ENCODE measurements at places on chromosomes 12 and 14.

- DNase-seq, result no peak
Observed at GRCh38 chr14:28652782-28653181, 113.8 kb upstream of the FOXG1 start.

- no peak for DNase-seq
Observed at GRCh38 chr14:71552809-71553208, 379.4 kb upstream of the RGS6 start.

- DNase-seq, result peak; percentile 74
Observed at GRCh38 chr14:63435838-63436237, 107.3 kb downstream of the PPP2R5E start.

- no peak for DNase-seq
Observed at GRCh38 chr12:47896633-47897032, 8.2 kb downstream of the VDR start.

DNA sequence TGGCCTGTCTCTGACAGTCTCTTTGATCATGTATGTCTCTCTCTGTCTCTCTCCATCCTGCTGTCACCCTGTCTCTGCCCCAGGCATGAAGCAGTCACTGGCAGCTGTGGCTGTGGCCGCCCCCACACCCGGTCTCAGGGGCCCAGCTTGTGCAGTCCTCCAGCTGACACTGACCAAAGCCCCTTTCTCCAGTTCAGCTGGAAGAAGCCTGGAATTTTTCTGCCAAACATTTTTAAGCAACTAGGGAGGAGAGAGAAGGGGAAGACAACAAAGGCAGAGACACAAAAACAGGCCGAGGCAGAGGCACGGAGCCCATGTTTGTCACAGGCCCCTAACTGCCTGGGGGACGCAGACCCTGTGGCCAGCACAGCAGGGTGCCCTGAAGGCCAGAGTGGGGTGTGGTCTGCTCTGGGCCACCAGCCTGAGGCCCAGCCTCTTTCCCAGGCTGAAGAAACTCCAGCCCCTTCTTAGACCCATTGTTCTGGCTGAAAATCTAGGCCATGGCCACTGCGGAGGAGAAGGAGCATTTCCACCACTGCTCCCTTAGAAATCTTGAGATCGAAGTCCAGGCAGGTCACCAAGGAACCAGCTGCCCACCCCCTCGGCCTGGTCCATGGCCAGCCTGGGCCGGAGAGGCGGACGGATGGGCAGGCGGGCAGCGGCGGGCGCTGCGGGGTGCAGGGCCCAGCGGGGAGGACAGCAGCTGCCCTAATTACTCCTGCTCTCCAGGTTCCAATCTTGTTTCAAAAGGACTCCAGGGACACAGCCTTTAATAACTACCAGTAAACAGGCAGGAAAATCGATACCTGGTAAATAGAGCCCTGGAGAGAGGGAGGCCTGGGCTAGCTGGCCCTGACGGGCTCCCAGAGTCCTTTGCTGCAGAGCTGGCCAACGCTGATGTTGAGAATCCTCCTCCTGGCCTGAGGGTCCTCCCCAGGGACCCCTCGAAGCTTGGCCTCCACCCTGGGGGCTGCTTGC lies 14.9 kb downstream of the DTX1 start:
- DNase-seq, result no peak
